ENCODE measurements at places on chromosomes 16 and 17.

DNA sequence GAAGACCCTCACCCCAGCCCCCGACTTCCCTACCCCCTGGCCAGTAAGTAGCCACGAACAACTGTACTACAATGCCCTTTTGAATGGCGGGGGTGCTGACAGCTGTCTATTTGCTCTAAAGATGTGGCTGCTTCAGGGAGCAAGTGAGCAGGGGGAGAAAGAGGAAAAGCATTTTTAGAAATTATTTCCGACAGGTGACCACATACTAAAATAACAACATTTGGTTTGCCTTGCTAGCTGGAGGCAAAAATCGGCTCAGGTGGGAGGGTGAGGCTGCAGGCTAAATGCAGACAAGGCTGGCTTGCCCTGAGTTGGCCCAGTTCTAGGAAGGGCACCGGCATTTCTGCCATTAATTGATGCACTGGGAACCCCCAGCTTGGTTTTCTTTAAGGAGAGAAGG, 188.5 kb downstream of the XYLT1 start:
- no peak for DNase-seq

- DNase-seq, result no peak
Measured at GRCh38 chr16:31888735-31889134, 15.1 kb downstream of the ZNF267 start.

- peak; percentile 64 for DNase-seq
Measured at GRCh38 chr16:81465375-81465943, 20.9 kb downstream of the CMIP start.

GRCh38 chr16:52708476-52708875, 161.5 kb upstream of the TOX3 start:
- no peak for DNase-seq

DNA sequence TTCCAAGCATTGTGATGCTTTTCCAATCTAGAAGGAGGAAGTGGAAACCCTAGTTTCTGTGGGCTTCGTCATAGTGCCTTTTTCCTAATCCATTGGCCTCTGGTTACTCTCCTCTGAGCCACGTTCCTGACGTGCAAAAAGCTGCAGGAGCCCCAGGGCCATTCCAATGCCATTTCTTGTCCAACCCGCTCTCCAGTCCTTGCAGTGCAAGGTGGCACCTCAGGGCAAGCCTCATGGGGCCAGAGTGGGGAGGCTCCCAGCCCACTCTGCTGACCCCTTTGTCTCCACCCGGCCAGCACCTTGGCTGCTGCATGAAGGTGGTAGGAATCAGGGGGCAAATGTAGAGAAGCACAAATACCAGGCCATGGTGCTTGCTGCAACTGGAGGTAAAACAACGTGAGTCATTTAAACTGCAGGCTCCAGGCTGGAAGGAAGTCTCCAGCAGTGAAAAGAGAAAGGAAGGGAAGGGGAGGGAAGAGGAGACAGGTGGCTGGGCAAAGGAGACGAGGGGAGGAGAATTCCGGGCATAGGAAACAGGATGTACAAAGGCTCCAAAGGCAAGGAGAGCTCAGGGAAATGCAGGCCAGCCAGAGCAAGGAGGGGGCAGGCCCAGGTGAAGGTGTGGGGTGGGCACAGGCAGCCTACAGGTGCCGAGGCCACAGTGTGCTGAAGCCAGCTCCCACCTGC, 168.2 kb upstream of the TNRC6C start:
- DNase-seq, result no peak

DNA sequence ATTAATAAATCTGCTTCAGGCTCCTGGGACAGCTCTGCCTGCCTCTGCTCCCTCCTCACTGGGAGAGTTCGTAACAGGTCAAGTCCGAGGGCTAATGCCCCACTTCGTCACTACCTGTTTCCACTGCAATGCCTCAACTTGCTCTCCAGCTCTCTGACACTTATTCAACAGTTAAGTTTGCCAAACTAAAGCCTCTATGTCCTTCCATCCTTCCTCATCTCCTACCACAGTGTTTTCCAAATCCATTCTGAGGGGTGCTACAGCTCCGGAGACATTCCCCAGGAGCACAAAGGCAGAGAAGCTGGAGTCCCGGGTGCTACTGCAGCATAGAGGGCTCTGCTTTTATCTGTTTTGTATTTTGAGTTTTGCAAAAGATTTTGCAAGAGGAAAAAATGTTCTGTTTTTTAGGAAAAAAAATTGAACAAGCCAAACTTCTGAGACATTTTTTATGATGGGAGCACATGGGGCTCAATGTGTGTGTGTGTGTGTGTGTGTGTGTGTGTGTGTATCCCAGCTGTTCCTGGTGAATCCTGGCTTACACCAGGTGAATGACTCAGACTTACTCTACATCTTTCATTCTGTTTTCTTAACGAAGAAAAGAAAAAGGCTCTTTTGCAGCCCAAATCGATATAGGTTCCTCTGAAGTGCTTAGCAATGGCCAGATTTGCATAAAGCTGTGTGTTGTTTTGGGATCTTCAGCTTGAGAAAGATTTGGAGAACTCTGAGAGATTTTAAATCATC, 46.1 kb upstream of the MYOCD start:
- DNase-seq, result no peak

DNA sequence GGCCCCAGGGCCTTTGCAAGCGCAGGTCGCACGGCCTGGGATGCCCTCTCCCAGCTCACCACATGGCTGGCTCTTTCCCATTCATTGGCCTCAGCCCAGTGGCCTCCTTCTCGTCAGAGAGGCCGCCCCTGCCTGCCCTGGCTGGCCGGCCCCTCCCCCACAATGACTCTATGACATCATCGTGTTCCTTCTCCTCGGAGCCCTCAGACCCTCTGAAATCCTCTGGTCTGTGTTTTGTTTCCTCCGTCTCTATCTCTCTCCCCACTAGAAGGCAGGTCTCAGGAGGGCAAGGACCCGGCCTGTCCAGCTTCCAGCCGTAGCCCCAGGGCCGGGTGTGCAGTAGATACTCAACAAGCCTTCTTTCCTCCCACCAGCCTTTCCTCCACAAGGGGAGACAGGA, 164.8 kb upstream of the FOXF1 start:
- no peak for DNase-seq

GRCh38 chr17:31532081-31532480, 140.6 kb downstream of the RAB11FIP4 start:
- no peak for DNase-seq

DNA sequence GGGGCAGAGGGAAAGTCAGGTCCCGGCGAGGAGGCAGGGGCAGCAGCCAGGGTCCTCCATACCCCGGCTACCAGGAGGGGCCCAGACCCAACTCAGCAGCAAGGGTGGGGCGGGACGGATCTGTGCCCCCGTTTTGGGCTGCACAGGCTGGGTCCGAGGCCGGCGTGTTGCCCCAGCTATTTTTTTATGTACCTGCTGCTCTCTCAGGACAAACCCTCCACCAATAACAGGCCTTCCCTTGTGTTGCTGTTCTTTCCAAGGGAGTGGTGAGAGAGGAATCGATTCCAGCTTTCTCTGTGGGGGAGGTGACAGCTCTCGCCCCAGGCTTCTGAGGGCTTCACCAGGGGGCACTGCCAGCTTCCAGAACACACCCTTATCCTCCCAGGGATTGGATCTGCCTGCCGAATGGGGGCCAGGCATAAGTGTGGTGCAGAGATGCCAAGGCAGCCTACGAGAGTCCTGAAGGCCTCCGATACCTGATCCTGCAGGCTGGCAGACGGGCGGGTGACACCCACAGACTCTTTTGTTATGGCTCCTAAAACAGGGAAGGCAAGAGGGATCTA, 22.3 kb downstream of the RTN4RL1 start:
- no peak for DNase-seq

- DNase-seq, result no peak
Measured at GRCh38 chr16:74738113-74738541, 36.5 kb downstream of the FA2H start.

DNA sequence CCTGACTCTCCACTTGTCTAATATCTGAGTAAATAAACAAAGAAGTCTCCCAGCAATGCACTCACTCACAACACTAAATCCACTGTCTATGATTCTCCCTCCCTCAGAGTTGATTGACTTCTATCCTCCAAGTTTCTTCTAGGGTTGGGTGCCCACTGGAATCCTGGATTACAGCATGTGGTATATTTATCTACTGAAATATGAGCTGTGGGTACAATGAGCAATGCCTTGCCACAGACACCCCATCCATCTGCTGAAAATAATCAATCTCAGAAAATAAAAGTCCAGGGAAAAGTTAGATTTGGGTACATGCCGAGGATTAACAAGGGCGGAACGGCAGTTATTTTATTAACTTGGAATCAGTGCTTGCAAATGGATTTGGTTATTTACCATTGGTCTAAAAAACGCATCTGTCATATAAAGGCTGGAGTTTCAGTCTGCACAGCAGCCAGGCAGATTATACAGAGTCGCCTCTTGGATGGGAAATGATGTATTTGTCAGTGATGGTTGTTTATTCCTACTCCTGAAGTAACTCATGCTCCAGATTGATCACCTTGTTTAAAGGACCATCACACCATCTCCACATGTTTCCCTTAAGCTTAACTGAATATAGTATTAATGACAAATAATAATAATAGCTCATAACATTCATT, 193.9 kb upstream of the SOX9 start:
- DNase-seq, result no peak

GRCh38 chr17:2435862-2436261, 35.0 kb upstream of the MNT start:
- DNase-seq, result no peak

- DNase-seq, result no peak
Measured at GRCh38 chr17:54983260-54983659, 14.7 kb downstream of the STXBP4 start.

DNA sequence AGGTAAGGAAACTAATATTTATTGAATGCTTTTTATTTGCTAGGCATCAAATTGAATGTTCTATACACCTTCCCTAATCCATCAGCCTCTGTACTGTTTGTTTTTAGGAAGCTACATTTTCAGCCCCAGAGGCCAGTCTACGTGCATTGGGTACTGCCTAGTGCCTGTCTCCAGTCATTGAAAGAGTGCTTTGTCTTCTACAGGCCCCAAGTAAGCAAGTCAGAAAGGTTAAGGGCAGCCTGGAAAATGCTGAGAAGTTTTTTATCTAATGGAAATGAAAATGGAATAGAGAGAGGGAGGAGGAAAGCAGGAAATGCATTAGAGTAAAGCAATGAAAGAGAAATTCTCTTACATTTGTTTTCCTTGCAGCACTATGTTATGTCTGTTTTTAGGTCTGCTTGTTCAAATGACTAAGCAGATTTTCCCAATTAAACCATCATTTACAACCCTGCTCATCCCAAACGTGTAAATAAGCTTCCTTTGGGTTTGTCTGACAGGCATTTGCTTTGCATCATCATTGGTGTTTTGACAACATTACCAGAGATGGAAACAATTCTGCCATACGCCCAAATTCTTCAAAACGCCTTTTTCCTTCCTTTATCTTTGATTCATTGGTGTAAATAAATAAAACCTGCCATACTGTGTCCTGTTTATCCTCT, 116.0 kb upstream of the GOT2 start:
- no peak for DNase-seq

GRCh38 chr17:17841601-17842025, 4.8 kb upstream of the SREBF1 start:
- peak; percentile 81 for DNase-seq

DNA sequence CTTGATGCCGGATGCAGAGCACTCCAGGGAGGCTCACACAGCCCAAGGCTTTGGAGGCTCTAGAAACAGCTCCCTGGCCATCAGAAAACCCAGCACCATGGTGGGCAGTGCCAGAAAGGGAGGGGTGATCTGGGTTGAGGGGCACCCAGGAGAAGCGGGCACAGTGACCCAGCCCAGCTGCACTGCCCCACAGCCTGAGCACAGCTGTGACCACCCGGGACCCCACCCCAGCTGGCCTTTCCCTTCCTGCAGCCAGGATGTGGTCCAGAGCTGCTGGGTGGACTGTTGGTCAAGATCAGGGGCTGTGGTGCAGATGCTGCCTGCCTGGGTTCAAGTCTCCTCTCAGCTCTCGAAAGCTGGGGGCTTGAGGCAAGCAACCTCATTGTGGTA, 223.1 kb downstream of the ZNF423 start:
- no peak for DNase-seq

GRCh38 chr16:26430618-26431017, 636.1 kb upstream of the C16orf82 start:
- DNase-seq, result no peak

GRCh38 chr17:82899941-82900340, 60.1 kb upstream of the ZNF750 start:
- no peak for DNase-seq

GRCh38 chr17:32350666-32351418, 885 bp downstream of the ZNF207 start:
- no peak for DNase-seq

- DNase-seq, result no peak
Measured at GRCh38 chr16:57386381-57386951, 14.2 kb downstream of the CX3CL1 start.

DNA sequence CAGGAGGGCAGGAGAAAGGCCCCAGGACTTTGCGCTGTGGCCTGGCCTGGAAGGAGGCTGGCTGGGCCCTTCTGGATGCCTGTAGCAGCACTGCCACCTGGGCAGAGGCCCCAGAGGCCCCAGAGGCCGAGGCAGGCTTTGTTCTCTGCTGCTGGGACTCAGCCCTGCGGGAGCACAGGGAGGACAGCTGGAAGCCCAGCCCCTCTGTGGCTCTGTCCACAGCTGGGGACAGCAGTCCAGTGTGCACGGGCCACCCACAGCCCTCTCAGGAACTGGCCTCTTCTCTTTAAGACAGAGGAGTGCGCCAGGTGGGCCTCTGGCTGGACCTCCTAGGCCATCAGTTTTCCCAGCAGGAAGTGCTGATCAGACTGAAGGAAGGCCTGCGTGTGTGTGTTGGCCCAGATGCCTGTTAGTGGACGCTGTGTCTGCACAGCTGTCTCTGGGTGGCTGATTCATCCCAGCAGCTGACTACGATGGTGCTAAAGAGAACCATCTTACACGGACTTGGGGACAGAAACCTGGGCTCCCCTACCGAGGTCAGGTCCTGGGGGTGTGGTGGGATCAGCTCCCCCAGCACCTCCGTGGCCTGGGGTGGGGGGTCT, 26.9 kb upstream of the ZNF750 start:
- DNase-seq, result no peak

DNA sequence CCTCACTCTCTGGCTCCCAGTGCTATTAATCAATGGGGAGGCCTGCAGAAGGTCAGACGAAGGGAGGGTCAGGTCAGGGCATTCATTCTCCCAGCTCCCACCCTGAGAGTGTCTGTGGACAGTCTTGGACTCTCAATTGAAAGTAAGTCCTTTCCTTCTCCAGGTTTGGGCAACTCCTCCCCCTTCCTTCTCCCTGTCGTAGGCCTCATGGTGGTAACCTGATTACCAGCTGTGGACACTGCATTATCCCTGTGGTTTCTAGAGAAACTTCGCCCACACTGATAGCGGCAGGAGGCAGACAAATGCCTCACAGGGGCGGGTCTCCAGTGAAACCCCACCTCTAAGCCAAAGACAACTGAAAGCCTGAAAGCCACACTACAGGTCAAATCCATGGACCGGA, 57.7 kb upstream of the SLC25A19 start:
- no peak for DNase-seq

DNA sequence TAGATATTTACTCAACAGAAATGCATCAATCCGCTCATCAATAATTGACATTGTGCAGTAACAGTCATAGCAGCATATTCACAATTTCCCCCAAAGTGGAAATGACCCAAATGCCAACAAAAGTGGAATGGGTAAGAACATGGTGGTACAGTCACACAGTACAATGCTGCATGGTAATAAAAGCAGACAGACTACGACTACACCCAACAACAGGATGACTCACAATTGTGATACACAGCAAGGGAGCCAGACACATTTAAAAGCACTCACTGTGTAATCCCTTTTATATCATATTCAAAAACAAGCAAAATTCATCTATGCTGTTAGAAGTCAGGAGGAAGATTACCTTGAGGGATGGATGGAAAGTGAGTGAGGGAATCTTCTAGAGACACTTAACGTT, 76.5 kb upstream of the NUDT7 start:
- DNase-seq, result no peak
